Head of caudate nucleus (tissue), 42 donors: ENCODE measurements at places on chromosomes 2 and 18.

- no peak for DNase-seq
Observed at GRCh38 chr18:69715191-69715795, 232.4 kb downstream of the CD226 start.

GRCh38 chr18:3706279-3707097, 256.5 kb downstream of the TGIF1 start:
- no peak for DNase-seq

- DNase-seq, result no peak
Observed at GRCh38 chr2:16747257-16747656, 81.6 kb upstream of the CYRIA start.

DNA sequence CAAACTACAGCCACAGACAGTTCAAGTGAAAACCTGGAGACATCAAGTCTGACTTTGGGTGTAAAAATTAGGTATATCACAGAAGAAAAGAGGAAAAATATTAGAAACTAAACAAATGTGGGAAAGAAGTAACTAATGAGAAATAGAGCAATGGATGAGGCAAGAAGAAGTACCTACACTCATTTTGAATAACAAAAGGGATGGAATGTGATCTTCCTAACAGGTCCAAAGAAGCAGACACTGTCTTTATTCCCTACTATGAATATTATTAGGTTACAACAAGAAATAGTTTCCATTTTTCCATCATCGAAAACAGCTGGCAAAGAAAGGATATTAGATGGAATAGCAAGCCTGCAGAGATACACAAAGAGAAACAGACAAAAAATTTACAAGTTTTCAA, 486.3 kb upstream of the FSHR start:
- DNase-seq, result no peak

DNA sequence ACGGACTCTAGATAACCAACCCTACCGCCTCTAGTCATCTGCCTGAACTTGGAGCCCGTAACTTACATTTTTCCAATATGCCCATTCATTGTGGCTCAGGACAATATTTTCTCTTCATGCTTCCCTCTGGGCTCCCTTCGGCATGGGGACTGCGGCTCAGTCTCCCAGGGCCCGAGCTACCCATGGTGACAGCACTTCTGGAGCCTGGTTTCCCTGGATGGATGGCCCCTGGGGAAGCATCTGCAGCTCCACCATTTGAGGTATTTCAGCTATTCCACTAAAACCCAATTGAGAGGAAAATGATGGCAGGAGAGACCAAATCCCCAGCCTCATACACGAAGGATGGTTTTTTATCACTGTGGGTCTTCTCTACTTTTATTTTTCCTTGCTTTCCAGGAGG, 74.3 kb downstream of the KIF5C start:
- DNase-seq, result no peak

DNA sequence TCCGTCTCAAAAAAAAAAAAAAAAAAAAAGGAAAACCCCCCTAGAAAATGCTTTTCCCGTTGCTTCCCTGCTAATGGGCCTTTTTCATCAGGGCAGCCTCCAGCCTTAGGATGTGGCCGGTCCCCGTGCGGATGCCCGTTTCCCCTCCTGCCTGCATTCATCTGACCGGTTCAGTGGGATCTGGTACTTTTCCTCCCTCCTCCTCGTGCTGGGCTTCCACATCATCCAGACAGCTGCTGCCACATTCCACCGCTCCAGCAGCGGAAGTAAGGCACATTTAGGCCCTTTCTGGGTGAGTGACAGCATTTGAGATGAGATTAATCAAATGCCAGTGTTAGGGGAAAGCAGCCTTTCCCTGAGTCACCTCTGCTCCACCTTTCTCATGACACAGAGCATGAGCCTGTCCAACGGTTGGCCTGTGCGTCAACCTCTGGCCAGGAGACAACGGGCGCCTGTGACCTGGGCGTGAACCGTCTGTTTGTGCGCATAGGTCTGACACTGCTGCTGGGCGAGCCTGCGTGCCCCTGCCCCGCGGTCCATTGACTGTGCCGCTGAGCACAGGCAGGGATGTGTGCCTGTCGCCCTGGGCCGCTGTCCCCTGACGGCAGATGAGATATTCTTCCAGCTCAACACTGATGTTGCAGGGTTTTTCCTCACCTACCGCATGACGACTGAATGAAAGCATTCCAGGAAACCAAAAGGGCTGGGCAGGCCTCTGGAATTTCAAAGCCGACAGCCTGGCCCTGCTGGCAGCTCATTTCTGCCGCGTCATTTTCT, 174.0 kb downstream of the TGIF1 start:
- no peak for DNase-seq
